Mucosa of gallbladder (tissue), 1 donor: ENCODE measurements at places on chromosomes 16 and 17.

- no peak for DNase-seq
These were observed 1.1 kb downstream of the CHTF8 start for GRCh38 chr16:69131167-69131838.

GRCh38 chr17:66814570-66814969 lies 20.3 kb upstream of the CACNG5 start:
- DNase-seq: no peak

- peak; percentile 90 for DNase-seq
These were observed 13.3 kb downstream of the PROCA1 start for GRCh38 chr17:28698253-28698941.

DNA sequence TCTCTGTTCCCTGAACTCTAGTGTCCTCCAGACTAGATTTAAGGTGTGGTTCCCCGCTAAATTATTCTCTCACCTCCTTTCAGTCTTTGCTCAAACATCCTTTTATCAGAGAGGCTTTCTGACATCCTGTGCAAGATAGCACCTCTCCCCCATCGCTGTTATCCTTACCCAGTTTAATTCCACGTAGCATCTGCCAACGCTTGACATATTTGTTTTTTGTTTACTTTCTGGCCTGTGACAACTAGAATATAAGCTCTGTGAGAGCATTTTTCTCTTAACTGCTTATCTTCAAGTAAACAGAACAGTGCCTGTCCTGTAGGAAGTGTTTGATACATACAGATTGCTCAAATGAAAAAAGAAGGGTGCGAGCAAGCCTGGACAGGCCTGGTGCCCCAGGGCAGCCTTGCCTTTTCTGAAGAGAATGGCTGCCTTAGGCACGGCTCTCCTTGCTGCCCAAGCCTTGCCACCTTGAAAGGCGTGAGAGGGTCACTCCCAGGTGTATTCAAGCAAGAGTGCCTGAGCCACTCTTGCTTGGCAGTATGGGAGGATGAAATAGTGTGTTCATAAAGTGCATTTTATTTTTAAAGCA lies 9.7 kb downstream of the DYNLL2 start:
- no peak for DNase-seq

DNA sequence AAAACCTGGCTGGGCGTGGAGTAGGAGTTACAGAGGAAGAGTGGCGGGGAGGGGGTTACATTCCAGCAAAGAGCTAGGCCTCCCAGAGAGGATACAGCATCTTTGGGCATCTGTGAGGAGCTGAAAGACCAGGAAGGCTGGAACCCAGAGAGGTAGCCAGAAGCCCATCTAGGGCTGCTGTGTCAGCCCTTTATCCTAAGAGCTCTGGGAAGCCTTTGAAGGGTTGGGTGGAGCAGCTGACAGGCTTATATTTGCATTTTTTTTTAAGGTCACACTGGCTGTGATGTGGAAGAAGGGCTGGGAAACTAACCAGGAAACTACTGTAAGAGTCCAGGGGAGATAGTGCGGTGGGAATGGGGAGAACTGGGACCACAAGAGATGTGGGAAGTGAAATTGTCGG lies 6.8 kb upstream of the CNOT1 start:
- no peak for DNase-seq

DNA sequence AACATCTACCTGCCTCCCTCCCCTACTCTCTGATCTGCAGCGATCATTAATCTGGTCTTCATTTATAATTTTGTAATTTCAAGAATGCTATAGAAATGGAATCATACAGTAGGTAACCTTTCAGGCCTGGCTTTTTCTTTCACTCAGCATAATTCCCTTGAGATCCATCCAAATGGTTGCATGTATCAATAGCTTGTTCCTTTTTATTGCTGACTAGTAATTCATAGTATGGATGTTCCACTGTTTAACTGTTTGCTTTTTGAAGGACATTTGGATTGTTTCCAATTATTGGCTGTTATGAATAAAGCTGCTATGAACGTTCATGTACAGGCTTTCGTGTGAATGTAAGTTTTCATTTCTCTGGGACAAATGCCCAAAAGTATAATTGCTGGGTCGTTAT lies 125.2 kb downstream of the USP31 start:
- no peak for DNase-seq

DNA sequence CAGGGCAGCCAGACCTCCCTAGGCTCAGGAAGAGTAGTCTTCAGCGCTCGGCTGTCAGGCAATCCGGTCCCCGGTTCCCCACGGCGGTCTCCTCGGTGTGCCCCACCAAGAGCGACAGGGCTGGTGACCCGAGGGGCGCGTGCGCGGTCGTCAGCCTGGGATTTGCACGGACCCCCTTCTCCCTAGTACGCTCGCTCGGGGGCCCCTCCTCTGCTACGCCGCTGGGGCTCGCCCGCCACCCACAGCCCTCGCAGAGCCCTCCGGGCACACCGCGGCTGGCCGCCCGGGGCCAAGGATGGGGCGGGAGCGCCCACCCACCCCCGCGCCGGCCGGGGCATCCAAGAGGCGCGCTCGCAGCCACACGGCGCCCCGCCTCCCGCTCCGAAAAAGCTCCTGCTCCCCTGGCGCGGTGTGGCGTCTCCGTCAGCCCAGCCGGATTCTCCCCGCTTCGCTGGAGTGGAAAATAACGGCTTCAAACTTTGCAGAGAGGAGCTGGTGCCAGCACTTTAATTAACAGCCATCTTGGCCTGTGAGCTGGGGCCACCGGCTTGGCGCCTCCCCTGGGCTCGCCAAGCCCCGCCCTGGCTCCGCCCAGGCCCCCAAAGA lies 2.1 kb upstream of the C1QL1 start:
- DNase-seq: no peak

- DNase-seq: no peak
These were observed 1.5 kb downstream of the LIMD2 start for GRCh38 chr17:63698381-63698885.
